T follicular helper cell (primary cell): ENCODE measurements at places on chromosomes 5 and 9.

DNA sequence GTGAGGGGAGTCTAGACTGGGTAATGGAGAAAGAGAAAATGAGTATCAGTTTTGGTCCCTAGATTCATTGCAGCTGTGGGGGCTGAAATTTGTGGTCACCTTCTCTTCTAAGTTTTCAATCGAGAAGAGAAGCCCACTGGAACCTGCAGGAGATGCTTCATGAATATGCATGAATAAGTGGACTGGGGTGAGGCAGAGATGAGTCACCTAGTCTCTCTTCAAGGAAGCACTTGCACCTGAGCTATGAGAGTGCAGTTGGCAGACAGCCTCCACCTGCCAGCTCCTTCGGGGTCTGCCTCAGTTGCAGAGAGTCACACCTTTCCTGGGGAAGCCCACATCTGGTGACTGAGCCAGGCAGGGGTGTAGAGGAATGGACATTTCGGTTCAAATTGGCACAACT, 69.1 kb downstream of the ZNF366 start:
- no peak for DNase-seq

- DNase-seq, result no peak
Observed at GRCh38 chr5:112880219-112880964, 19.3 kb downstream of the SRP19 start.

- DNase-seq, result no peak
Observed at GRCh38 chr9:124265551-124265950, 7.8 kb downstream of the NEK6 start.

GRCh38 chr9:91693226-91693625, 256.8 kb downstream of the ROR2 start:
- no peak for DNase-seq

- DNase-seq, result no peak
Observed at GRCh38 chr9:114522286-114522685, 17.0 kb upstream of the WHRN start.

- DNase-seq, result no peak
Observed at GRCh38 chr5:17443333-17444130, 54.5 kb upstream of the TAF11L2 start.

DNA sequence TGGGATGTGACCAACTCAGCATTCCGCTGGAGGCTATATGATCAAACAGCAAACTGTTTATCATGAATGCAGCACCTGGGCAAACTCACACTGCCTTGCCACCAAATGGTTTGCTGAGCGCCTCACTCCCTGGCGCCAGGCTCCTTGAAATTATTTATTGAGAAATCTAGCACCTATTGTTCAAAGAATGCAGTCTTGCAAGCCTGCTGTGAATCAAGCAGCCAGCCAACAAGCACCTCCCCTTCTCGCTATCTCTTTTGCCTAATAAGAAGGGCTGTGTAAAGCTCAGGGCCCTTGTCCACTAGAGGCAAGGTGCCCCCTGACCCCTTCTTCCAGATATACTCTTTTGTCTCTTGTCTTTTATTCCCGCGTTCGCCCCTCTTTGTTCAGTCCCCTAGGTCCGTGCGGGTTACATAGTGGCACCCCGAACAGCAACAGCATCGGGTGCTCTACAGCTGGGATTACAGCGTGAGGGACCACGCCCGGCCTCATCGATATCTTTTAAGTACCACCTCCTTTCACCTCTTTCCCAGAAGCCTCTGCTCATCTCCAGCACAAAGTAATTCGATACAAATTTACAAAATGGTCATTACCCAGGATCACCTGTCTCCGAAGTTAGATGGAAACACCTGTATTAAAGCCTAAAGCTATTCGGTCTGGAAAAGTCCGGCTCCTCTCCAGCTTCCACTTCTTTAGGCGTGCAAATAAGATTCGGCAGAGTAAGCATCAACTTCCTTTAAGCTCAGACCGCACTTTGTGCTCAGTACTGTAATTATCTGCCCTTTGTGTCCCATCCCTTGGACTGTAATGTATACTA, 896 bp downstream of the RIGI start:
- DNase-seq, result no peak

DNA sequence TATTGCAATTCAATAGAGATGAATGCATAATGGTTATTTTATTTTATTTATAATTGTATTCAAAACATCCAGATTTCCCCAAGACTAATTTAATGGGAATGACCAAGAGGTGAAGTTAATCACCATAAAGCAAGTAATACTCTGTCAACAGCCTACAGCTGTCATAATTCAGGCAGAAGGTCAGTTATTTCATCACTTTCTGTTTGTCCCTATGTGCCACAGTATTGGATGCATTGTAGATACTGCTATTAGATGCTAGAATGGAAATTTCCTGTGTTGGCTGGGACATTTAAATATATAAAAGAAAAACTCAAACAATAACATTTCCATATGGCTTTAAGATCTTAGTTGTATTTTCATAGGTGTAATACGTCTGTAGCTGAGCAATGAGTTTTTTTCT, 56.7 kb upstream of the MINAR2 start:
- no peak for DNase-seq

DNA sequence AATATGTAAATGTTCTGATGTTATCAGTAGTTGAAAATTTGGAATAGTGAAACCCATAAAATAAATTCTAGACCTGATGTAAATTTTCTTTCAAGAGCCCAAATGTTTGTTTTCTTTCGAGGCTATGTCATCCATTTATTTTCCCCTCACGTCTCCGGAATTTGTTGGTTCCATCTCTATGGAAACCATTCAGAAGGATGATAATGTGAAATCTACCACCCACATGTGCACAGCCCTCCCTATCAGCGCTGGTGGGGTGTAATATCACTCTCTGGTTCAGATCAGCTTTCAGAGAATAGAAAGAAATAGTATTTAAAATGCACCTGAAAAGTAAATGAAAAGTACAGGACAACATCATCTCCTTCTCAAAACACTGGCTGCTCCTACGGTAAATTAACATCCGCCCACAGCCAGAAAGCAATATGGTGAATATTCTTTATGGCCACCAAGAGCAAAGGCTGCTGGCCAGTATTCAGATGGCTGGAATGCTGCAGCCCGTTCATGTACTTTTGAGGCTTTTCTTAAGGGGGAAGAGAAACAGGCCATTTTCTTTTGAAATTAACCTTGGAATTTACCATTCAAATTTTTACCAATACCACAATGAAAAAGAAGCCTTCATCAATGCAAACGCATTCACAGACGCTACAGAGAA, 28.5 kb downstream of the GLDC start:
- DNase-seq, result no peak

GRCh38 chr5:158172005-158172404, 313.1 kb upstream of the CLINT1 start:
- no peak for DNase-seq

DNA sequence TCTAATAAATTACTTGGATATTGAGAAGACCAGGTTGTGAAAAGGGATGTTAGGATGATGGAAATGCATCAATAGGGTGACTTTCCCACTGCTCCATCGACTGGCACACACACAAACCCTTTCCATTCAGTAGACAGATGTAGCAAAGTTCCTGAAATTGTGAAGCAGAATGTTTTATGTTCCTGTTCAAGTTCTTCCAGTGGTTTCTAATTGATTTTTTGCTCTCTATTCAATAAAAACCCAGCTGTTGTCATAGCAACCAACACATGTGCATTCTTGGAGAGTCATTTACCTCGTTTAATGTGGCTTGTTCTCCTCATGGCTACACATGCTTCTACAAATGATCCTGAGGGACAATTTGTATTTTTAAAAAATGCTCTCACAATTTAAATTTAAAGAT, 244.6 kb downstream of the RAB3C start:
- DNase-seq, result no peak

- DNase-seq, result no peak
Observed at GRCh38 chr5:135114759-135115158, 80.7 kb upstream of the PITX1 start.

DNA sequence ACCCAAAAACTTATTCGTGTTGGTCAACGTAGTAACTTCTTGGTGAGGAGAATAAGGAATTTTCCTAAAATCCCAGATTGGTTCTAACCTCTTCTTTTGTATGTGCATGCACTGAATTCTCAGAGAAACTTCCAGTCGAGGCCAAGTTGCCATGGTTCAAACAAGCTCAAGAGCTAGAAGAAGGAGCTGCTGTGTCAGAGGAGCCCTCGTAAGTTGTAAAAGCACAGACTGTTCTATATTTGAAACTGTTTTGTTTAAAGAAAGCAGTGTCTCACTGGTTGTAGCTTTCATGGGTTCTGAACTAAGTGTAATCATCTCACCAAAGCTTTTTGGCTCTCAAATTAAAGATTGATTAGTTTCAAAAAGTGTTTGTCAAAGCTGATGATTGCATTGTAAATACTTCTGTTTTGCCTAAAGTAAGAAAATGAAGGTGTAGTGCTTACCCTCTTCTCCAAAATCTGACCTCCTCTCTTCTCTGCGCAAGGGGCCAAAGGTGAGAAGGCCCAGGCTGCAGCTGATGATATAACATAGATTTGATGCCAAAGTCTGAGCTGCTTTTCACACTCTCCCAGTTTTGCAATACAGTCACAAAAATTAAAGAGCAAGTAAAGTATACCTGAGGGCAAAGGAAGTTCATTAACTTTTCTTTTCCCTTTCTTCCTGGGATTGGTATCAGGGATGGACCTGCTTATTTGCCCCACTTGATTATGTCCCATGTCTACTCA, 210.8 kb downstream of the ADAMTSL1 start:
- DNase-seq, result no peak

GRCh38 chr5:36744773-36745589, 131.6 kb upstream of the NIPBL start:
- DNase-seq, result no peak

DNA sequence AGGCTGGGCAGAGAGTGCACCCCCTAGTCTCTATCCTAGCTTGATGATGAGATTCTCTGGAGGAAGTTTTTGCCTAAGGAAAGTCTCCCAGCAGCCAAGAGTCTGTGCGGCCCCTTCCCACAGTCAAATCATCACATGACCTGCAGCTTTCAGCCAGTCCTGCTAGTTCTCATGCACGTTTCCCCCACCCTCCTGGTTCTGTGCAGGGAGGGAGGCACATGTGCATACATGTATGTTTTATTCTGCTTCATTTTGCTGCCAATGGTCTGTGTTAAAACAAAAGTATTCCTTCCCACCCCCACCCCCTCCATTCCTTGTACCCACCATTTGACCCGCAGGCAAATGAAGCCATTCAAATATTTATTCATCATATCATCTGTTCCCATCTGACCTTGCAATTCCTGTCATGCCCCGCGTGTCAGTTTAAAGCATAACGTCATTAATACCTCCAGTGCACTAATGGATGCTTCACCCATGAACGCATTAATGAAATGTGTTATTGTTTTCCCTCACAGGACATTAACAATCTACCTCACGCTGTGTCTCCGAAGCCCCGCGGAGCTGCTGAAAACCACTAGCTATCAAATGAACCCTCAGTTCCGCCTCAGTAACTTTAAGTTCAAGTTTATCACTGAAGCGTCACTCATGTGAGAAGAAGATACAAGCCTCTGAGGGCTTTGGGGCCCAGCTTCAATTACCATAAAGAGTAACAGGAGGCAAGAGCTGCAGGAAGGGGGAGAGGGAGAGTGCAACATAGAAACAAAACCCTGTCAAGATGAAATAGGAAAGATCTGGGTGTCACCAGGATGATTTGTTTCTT, 139.6 kb downstream of the RASEF start:
- DNase-seq, result no peak

GRCh38 chr9:97438257-97438656, 26.4 kb downstream of the TDRD7 start:
- DNase-seq, result no peak

DNA sequence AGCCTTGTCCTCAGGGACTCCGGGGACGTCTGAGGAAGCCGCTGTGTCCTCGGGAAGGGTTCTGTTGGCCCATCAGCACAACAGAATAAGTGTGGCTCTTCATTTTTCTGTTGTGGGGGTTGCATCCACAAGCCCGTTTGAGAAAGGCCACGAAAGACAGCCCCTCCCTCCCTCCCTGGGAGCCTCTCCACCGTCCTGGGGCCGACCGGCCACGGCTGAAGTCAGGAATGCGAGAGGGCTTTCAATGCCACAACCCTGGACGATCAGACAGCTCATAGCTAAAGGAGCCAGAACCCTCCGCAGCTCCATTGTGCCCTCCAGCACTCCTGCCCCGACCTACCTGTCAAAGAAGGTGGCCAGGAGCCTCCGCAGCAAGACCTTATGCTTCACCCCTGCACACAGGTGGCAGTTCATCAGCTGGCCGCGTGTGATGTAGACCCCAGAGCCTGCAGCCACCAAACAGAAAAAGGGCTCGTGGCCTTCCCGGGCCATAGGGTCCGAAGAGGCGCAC, 52.4 kb upstream of the UBAC1 start:
- DNase-seq, result no peak

DNA sequence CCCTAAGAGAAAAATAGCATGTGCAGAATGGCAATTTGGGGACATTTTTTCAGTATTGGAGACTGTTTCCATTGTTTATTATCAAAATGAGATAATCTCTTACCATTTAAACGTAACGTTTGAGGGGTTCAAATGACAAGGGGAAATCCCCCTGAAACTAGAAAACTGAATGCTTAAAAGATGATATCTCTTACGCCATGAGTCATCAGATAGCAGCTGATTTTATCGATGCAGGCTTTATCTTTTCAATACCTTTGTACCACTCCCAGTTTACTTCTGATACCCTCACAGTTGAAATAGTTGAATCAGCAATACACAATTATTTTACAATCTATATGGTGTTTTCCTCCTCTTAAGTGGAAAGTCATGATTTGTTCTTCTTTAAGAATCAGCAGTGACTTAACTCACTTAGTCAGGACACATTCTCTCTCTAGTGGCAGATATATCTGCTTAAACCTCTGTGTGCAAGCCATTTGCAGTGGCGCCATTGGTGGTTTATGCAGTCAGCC, 29.2 kb downstream of the OSMR start:
- no peak for DNase-seq
